Nucleus accumbens (tissue), 56 donors: ENCODE measurements at places on chromosomes 7 and 10.
A peak's percentile ranks its signal among the peaks of the same experiment; 100 is the strongest.

GRCh38 chr7:46652317-46652716, 731.2 kb upstream of the IGFBP3 start:
- DNase-seq = no peak

- no peak for DNase-seq
Observed at GRCh38 chr7:129013048-129013724, 41.7 kb downstream of the TNPO3 start.

- no peak for DNase-seq
Observed at GRCh38 chr10:17781856-17782255, 27.3 kb upstream of the MRC1 start.

DNA sequence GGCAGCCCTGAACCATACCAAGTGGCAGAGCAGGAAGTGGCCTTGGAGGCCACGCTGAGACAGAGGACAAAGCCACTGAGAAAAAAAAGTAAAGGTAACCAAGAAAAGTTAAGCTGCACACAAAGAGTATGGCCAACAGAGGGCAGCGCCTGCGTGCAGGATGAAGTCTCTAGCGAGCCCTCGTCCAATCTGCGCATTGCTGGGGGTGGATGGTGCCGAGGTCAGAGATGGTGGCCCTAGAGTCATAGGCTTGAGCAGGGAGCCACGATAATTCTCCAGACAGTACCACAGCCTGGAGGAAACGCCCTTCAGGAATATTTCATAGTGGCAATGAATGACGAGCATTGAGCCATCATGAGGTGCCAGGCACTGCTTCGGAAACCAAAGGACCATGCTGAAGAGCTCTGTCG, 9.7 kb downstream of the ATP6V0E2 start:
- DNase-seq = peak; percentile 57

- DNase-seq = no peak
Observed at GRCh38 chr7:108460964-108461363, 4.7 kb upstream of the NRCAM start.

GRCh38 chr10:96415891-96416554, 57.2 kb upstream of the OPALIN start:
- DNase-seq = no peak

GRCh38 chr10:35079763-35080162, 10.4 kb downstream of the CUL2 start:
- DNase-seq = no peak

DNA sequence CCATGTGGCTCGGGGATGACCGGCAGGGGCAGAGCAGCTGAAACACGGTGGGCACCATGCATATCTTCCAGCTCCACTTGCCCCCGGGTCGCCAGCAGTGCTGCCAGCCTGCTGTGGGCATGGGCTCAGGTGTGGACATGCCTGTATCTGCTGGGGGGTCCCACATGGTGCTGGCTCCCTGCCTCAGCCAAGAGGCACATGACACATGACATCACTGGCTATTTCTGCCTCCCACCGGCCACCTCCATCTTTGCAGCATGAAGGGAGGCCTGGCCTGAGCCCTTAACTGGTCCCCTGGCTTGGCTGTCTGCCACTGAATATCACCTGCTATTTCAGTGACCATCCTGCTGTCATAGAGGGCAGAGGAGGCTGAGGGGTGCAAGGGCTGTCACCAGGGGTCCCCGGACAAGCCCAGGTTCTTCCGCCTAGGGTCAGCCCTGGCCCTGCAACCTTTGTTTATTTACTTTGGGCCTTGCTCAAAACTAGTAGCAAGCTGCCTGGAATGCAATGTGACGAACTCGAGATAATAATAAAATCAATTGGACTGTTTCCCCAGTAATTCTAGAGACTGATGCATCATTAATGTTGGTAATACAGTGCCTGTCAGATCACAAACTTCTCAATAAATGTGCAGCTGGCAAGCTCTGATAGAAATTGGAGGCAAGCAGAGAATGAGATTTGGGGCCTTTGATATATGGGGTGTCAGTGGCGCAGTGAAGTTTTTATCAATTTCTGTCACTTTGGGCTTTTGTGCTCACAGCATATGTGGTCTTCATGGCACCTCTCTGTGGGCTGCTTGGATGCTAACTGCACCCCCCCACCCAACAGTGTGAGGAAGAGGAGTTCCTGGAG, 28.5 kb downstream of the ZMIZ1 start:
- no peak for DNase-seq

GRCh38 chr7:146503844-146504243, 387.2 kb downstream of the CNTNAP2 start:
- no peak for DNase-seq

DNA sequence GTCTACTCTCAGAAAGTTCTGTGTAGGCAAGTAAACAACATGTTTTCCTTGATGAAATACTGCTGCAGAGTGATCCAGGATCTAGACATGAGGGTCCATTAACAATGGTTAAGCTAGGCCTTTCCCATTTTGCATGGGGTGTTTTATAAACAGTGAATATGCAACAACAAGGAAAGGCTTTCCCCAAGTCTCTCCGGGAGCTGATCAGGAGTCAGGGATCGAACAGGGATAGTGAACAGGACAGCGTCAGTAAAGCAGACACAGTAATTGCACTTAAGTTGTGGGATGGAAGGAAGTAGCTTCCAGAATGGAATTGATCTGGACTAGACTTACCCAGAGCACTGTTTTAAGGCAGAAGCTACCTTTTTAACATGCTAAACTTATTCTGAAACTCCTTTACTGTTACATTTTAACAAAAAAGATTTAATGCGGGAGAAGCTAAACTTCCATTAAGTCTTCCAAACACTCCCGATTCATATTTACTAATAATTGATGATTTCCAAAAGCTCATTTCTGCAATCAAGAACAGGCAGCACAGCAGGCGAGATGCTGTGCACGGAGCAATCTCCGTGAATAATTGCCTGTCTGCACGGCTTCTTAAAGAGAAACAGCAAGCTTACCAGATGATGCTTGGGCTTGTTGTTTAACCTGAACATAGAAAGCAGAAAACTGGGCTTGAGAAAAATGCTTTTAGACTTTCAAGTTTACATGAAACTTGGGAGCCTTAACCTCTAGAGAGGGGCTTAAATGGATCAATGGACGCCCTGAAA, 50.3 kb upstream of the DOCK1 start:
- DNase-seq = no peak

- DNase-seq = no peak
Observed at GRCh38 chr10:63125459-63125858, 7.7 kb upstream of the NRBF2 start.

- DNase-seq = no peak
Observed at GRCh38 chr10:11430421-11431215, 180.8 kb downstream of the USP6NL start.

- DNase-seq = no peak
Observed at GRCh38 chr7:80629023-80629422, 9.4 kb upstream of the CD36 start.

- DNase-seq = no peak
Observed at GRCh38 chr7:44061645-44062179, 3.7 kb downstream of the PGAM2 start.

DNA sequence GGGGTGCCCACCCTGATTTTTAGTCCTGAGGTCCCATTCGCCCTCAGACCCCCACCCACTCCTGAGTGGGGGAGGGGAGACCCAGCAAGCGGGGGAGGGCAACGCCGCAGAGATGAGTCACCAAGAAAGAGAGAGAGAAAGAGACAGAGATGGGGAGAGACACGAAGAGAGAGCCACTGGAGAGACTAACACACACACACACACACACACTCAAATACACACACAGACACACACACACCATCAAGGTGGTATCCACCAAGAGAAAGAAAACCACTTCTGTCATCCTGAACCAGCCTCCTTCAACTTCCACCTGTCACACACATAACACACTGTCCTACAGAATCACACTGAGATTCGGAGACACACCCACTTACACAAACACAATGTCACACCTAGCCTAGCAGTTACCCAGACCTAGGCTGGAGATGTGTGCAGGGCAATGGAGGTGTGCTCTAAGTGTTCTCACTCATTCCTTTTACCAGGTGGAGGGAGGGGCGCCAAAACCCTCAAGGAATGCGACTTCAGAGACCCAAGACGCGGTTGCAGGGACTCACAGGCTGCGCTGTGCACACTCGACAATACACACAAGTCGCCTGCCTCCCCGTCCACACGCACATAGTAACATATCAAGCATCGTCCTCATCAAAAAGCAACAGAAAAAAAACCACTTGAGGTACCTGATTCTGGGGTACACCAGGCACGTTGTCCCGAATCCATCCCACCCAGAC, 3.9 kb upstream of the VGF start:
- no peak for DNase-seq

DNA sequence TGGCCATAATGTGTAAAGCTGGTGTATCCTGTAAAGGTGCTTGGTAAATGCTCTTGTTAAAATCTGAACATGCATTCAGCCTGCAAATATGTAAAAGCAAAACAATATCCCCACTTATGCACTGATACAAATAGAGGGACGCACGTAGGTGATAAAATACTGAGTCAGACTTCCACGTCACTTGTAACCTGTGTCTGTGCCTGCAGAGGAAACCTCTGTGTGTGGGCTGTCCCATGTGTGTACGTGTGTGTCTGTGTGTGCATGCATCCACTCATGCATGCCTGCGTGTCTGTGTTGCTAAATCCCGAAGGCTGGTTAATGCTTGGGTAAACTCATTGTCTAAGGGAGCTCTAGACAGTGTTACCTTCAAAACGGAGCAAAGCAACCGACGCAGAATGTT, 68.9 kb downstream of the KLF6 start:
- DNase-seq = no peak

DNA sequence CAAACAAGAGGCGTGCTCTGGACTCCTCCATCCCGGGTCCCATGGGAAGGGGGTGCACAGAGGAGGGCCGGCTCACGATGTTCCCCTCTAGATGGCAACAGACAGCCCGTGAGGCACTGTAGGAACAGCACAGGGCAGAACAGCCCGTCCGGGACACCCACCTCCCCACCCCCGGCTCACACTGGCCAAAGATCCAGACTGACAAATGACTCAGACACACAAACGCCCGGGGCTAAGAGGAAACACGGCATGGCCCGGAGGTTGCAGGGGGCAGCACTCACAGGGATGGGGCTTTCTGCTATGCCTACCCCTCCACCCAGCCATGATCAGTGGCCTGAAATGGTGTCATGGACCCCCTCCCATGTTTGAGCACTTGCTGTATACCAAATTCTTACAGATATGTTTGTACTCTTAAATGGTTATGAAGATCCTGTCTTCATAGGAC, 4.9 kb upstream of the ELN start:
- DNase-seq = no peak

DNA sequence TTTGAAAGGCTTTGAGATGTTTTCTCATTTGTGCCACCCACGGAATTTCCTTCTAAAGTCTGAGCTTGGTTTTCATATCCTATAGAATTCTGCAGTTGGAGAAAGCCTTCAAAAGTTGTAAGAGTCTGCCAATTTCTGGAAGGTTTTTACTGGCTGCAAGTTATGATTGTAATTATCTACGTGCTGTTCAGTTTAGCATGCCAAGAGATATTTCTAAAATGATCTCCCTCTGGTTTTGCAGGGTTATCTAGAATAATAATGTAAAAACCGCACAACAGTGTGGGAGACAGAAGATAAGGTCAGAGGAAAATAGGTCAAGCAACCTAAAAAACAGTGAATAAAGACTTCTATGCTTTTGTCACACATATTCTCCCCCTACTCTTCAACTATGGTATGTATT, 69.3 kb downstream of the MTERF1 start:
- no peak for DNase-seq

GRCh38 chr10:88926566-88927415, 25.8 kb downstream of the ACTA2 start:
- DNase-seq = no peak
